Cortex of kidney (tissue), 1 donor: ENCODE measurements at places on chromosomes 13 and 19.

DNA sequence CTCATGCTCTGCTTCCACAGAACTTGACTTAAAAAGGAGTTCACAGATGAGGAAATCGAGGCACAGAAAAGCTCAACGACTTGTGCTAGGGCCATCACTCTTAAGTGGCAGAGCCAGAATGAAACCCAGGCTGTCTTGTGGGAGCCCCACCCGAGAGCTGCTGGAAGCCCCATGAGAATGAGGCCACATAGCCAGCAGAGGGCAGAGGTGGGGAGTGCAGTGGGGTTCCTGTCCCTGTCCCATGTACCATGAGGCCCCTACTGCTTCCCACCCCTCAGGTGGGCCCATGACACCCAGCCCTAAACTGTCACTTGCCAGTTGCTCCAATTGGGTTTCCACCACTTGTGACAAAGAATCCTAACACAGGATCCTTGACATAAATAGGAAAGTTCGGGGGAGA is 175.9 kb downstream of the IRS2 start:
- DNase-seq, result no peak

DNA sequence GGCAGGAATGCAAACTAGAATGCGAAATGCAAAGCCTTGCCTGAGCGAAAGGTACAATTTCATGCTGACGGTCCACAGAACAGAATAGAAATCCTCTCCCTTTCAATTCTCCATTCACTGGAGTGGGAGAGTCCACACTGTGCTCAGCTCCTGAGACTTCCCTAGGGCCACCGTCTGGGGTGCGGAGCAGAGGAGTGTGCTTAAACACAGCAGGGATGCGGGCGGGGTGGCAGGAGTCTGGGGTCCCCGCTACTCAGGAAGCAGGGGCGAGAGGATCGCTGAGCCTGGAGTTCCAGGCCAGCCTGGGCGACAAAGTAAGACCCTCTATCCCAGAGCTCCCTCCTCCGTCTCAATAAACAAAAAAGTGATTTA is 552 bp upstream of the ZNF816 start:
- no peak for DNase-seq

DNA sequence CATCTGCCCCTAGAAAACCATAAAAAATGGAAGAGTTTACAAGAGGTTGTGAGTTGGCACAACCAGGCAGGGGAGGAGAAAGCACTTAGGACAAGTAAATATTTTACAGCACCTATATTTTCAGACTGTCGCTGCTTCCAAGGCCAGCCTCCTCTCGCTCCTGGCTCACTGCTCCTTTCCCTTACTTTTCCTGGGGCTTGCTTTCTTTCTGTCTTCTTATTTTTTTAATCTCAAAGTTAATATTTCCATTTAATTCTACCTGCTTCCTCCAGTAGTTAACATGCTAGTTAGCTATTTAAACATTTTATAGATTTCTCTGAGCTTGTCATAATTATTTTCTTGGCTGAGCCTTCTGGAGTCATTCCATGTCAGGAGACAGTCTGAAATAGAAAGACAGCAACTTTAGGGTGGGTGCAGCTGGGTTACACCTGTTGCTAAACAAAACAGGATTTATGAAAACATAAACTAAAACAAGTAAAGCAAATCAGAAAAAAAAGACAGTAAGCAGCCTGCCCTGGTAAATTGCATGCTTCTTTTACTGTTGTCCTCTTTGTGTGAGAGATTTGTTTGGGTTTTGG is 330.1 kb downstream of the DLEU7 start:
- no peak for DNase-seq

- DNase-seq, result no peak
These were observed 5.2 kb downstream of the ZNF564 start for GRCh38 chr19:12546068-12546467.

- no peak for DNase-seq
These were observed 320.7 kb downstream of the DIAPH3 start for GRCh38 chr13:59843040-59843439.

- DNase-seq, result no peak
These were observed 15.5 kb upstream of the SIGLEC11 start for GRCh38 chr19:49976496-49976895.

DNA sequence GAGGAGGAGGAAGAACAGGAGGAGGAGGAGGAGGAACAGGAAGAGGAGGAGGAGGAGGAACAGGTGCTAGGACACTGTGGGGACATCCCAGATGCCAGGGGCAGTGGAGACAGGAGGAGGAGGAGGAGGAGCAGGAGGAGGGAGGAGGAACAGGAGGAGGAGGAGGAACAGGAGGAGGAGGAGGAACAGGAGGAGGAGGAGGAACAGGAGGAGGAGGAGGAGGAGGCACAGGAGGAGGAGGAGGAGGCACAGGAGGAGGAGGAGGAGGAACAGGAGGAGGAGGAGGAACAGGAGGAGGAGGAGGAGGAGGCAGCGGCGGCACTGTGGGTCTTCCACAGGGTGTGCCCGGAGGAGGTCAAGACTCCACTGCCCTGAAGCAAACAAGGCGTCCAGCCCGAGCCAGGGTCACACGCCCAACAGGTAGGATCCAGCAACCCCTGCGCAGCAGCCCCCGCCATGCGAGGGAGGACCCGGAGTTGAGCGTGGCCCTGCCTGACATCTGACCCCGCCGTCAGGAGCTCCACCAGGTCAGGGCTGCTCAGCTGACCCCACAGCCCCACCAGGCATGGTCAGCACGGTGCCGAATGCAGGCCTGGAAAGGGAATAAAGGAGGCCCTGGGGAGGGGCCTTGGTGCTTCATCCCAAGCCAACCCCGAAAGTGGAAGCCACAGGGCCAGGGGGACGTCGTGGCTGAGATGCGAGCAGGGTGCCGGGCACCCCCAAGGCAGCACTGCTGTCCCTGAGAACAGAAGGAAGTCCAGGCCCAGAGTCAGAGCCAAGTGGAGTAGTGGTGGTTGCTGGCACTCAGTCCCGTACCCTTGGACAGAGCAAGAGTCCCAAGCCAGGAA is 9.2 kb downstream of the SBNO2 start:
- no peak for DNase-seq

DNA sequence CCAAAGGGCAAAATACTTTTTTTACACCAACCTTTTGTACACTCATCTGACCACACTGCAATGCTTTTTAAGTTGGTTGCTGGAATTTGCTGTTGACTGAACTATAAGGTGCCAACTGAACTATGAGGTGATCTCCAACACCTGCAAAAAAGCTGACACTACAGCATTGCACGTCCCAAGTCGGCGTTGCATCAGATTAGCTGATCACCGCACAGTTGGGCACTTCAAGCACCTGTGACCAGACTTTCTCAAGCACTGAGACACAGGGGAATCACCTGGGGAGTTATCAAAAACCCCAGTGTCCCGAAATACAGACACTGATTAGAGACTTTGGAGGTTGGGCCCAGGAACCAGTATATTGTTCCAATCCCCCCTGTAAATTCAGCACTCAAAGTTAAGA is 1.1 kb downstream of the NLRP11 start:
- DNase-seq, result no peak

GRCh38 chr19:15248648-15249527 is 16.6 kb upstream of the EPHX3 start:
- DNase-seq, result no peak

DNA sequence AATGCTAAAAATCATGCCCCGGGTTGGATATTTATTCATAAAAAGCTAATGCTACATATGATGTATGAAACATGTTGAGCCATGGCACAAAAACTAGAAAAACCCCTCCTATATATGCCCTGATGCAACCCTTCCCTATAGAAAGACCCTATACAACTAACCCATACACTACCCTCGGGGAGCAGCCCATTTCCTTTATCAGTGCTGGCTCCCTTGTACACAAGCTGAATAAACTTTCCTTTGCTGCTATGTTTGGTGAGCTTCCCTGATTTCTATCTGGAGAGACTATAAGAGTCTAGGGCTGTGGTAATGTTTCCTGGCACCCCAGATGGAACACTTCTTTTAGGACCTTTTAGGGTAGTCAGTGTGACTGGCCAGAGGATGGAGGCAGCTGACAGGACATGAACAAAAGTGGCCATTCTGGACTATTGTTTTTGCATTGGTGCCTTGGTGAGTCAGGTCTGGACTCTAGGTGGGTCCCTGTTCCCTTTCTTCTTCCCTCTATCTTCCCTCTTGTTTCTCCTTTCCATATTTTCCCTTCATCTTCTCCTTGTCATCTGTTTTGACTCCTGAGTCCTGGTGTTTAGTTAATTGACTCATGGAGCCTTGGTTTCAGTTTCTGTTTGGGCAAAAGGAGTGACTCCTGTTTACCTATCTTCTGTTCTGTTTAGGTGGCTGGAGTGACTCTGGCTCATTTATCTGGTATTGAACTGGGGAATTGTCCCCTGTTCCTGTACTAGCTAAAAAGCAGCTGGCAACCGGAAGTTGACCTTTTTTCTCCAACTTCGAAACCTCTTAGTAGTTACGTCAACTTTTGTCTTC is 1321.8 kb upstream of the PCDH9 start:
- DNase-seq, result no peak

- no peak for DNase-seq
These were observed 772.5 kb upstream of the SLITRK1 start for GRCh38 chr13:84654654-84655275.
